Stomach (tissue), 19 donors: ENCODE measurements at places on chromosomes 4 and X. TPM values are rescaled to one million over a fixed set of nuclear protein-coding genes. Genes with fewer than 3 reads are reported as not detected.

ADGRG4 gene
- total RNA-seq, result not detected

ENOX2 gene
- 12.1 TPM for total RNA-seq

SPRY1 gene
- 50.3 TPM for total RNA-seq

MPP1 gene
- 8.0 TPM for total RNA-seq

DNA sequence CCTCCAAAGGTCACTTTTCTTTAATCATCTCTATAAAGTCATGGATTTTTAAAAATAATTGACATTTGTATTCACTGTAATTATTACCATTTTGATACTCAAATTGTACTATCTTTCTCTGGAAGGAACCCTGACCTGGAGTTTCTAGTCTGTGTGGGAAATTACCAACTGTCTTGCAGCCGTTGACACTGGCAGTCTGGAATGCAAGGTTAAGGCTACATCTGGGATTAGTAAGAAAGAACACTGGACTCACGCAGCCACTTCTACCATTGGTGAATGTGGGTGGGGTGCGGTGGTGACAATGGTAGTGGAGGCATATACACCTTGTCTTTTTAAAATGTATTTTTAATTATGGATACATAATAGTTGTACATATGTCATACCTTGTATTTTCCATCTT, 40.9 kb downstream of the EGF start:
- H3K27me3 ChIP-seq, result no peaks in the 10 kb centered on the region
- DNase-seq, result no peak
- H3K4me1 ChIP-seq, result no peaks in the 10 kb centered on the region
- no peaks in the 10 kb centered on the region for H3K36me3 ChIP-seq
- H3K4me3 ChIP-seq, result no peak overlapping the region

- DNase-seq, result no peak
- H3K27me3 ChIP-seq, result peaks cover 20% of the 10 kb centered on the region
- no peaks in the 10 kb centered on the region for H3K4me1 ChIP-seq
- no peak overlapping the region for H3K4me3 ChIP-seq
These were observed 24.3 kb downstream of the CPLX1 start for GRCh38 chr4:801436-802124.

GRCh38 chr4:32133141-32133540, 1413.0 kb downstream of the PCDH7 start:
- no peak overlapping the region for H3K27ac ChIP-seq
- H3K27me3 ChIP-seq, result no peaks in the 10 kb centered on the region
- no peak for DNase-seq
- H3K4me3 ChIP-seq, result no peak overlapping the region
- no peaks in the 10 kb centered on the region for H3K4me1 ChIP-seq

DNA sequence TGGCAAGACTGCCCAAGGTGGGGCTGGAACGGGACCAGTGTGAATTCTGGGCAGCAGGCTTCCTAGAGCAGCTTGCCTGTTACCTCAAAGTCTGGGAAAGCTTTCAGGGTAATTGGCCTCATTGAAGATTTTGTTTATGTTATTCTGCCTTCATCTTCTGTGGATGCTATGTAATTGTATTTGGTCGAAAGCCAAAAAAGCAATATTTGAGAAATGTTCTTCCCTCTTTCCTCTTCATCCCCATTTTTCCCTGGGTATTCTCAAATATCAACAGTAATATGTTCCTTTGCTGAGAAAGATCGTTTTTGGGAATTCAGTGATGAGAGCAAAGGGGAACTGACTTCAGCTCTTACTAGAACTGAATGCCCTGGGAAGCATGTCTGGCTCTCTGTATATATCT, 12.9 kb downstream of the TMEM131L start:
- no peaks in the 10 kb centered on the region for H3K27me3 ChIP-seq
- H3K36me3 ChIP-seq, result peaks cover 21% of the 10 kb centered on the region
- peak overlapping the region; percentile 20 for H3K27ac ChIP-seq
- no peaks in the 10 kb centered on the region for H3K4me1 ChIP-seq

DNA sequence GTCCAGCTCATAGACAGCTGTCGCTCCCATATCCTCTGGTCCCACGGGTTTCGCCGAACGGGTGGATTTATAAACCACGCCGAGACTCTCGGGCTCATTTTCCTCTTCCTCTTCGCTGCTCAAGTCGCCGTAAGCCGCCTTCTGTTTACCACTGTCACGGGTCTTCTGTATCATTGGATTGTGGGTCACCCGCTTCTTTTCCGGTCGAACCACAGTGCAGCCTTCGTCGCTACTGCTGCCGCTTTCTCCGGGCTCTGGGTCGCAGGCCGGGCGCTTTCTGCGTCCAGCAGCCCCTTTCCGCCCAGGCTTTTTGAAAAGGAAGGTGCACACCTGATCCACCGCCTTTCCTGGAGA, 311 bp downstream of the RNF113A start:
- peak overlapping the region; percentile 55 for H3K4me3 ChIP-seq
- DNase-seq, result no peak
- H3K4me1 ChIP-seq, result peaks cover 6% of the 10 kb centered on the region
- H3K27me3 ChIP-seq, result no peaks in the 10 kb centered on the region

- peak within 1 kb of the TSS; percentile 93 for H3K27ac ChIP-seq
- H3K36me3 ChIP-seq, result no peaks in the 10 kb centered on the region
- no peaks in the 10 kb centered on the region for H3K27me3 ChIP-seq
- peaks cover 54% of the 10 kb centered on the region for H3K4me1 ChIP-seq
- DNase-seq, result peak; percentile 79
- H3K4me3 ChIP-seq, result peak within 1 kb of the TSS; percentile 82
These were observed at the start of gene SEL1L3 for GRCh38 chr4:25862411-25863346. Gene SEL1L3 (minus strand): TSS chr4:25862988. CDS start chr4:25862836, 152 bp downstream.

- no peak for DNase-seq
- no peaks in the 10 kb centered on the region for H3K4me1 ChIP-seq
- no peaks in the 10 kb centered on the region for H3K36me3 ChIP-seq
- no peak overlapping the region for H3K4me3 ChIP-seq
These were observed 43.4 kb downstream of the SHROOM2 start for GRCh38 chrX:9829308-9830267.

DNA sequence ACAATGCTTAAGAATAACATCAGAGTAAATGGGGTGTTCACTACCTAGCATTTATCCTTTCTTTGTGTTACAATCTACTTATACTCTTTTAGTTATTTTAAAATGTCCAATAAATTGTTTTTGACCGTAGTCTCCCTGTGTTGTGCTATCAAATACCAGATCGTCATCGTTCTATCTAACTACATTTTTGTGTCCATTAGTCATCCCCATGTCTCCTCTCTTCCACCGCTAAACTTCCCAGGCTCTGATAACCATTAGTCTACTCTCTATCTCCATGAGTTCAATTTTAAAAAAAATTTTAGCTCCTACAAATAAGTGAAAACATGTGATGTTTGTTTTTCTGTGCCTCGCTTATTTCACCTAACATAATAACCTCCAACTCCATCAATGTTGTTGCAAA, 381.9 kb downstream of the PRDM5 start:
- H3K36me3 ChIP-seq, result no peaks in the 10 kb centered on the region
- no peak overlapping the region for H3K27ac ChIP-seq
- H3K4me1 ChIP-seq, result no peaks in the 10 kb centered on the region

- no peak overlapping the region for H3K4me3 ChIP-seq
- no peaks in the 10 kb centered on the region for H3K27me3 ChIP-seq
- DNase-seq, result no peak
- H3K36me3 ChIP-seq, result no peaks in the 10 kb centered on the region
- H3K4me1 ChIP-seq, result peaks cover 4% of the 10 kb centered on the region
- H3K27ac ChIP-seq, result no peak overlapping the region
These were observed 40.3 kb upstream of the GLRA3 start for GRCh38 chr4:174869339-174869738.

- H3K27me3 ChIP-seq, result no peaks in the 10 kb centered on the region
- no peak overlapping the region for H3K4me3 ChIP-seq
- no peaks in the 10 kb centered on the region for H3K36me3 ChIP-seq
- peaks cover 7% of the 10 kb centered on the region for H3K4me1 ChIP-seq
These were observed 26.2 kb downstream of the PRPS1 start for GRCh38 chrX:107654566-107654871.

DNA sequence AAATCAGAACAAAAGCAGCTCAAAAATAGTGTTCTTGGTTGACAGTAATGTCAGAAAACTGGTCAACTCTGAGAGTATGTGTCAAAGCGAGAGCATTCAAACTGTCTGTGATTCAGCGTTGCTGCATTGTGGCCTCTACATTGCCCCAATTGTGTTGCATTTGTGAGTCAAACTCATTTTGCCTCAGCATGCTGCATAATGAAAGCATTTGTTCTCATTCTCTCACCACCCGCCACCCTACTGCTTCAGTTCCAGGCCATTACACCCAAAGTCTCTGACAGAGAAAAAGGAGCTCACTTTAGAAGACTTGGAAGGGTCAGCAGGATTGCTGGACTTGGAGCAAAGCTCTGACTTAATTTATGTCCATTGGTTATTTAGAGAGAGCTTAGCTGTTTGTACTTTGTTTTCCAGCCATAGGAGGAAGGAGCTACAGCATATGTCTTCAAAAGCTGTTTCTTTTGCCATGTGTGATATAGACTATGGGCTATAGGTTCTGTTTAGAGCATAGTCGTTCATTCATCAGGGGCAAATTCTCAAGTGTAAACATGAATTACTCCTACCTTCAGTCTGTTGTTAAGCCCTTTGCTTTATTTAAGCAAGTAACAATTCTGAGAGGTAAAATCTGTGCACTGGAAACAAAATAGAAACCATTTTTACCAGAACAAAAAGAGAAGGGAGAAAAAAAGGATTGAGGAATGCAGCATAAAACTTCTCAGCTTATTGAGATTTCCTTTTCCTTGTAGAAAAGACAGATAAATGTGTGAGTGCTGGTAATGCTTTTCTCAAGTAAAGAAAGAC, 153.4 kb upstream of the ANK2 start:
- H3K27ac ChIP-seq, result peak overlapping the region; percentile 39
- H3K27me3 ChIP-seq, result no peaks in the 10 kb centered on the region
- H3K36me3 ChIP-seq, result no peaks in the 10 kb centered on the region
- H3K4me3 ChIP-seq, result no peak overlapping the region

DNA sequence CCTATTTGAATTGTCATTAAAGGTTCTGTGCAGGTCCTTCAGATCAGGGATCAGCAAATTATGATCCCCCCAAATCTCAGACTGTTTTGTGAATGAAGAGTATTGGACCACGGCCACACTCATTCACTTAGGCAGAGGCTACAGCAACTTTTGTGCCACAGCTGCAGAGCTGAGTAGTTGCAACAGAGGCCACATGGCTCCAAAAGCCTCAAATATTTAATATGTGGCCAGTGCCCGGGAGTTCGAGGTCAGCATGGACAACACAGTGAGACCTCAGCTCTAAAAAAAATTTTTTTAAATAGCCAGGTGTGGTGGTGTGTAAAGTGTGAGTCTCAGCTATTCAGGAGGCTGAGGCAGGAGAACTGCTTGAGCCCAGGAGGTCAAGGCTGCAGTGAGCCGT, 100.7 kb downstream of the NSUN7 start:
- no peak overlapping the region for H3K4me3 ChIP-seq
- H3K36me3 ChIP-seq, result no peaks in the 10 kb centered on the region
- H3K4me1 ChIP-seq, result no peaks in the 10 kb centered on the region
- no peaks in the 10 kb centered on the region for H3K27me3 ChIP-seq

DNA sequence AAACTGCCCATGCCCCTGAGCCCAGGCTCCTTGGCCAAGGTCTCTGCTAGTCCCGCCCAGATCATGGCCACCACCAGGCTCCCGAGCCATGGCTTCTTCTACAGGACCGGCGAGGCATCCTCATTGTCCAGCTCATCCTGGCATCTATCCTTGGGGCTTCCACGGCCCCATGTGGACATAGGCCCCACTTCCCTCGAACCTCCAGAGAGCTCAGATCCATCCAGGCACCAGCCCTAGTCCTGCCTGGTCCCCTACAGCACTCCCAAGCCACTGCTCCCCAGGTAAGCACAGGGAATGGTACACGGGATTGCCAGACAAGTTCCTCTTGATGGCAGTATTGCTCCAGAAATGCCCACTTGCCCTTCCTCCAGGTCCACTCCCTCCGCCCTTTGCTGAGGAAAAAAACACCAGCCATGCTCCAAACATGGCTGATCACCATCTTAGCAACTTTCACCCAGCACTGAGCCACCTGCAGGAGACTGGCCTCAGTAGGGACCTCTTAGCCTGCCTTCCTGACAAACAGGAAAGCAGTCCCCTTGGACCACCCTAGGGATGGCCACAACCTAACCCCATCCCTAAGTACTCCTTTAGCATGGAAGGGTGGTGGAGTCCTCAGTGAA, 272.1 kb upstream of the AGTR2 start:
- no peak overlapping the region for H3K4me3 ChIP-seq
- peak; percentile 90 for DNase-seq
- no peak overlapping the region for H3K27ac ChIP-seq
- no peaks in the 10 kb centered on the region for H3K27me3 ChIP-seq

DNA sequence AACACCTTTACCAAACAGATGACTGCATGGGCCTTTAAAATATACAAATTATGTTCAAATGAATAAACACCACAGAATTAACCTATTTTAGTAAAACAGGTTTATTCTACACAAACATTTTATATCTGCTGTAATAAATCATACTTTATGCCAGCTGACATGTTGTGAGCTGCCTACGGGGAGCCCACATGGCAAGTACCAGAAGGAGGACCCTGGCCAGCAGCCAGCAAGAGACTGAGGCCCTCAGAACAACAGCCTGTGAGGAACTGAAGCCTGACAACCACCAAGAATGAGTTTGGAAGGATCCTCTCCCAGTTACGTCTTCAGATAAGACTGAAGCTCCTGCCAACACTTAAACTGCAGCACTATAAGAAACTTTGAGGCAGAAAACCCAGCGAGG, 377.0 kb downstream of the PDGFC start:
- DNase-seq, result peak; percentile 45
- peaks cover 11% of the 10 kb centered on the region for H3K4me1 ChIP-seq
- H3K27ac ChIP-seq, result no peak overlapping the region
- no peak overlapping the region for H3K4me3 ChIP-seq

- H3K36me3 ChIP-seq, result no peaks in the 10 kb centered on the region
- no peaks in the 10 kb centered on the region for H3K27me3 ChIP-seq
- H3K4me1 ChIP-seq, result no peaks in the 10 kb centered on the region
- no peak for DNase-seq
- H3K4me3 ChIP-seq, result no peak overlapping the region
These were observed 11.9 kb downstream of the BMX start for GRCh38 chrX:15512401-15512965.

- no peak for DNase-seq
- H3K27ac ChIP-seq, result no peak overlapping the region
- no peaks in the 10 kb centered on the region for H3K36me3 ChIP-seq
- no peaks in the 10 kb centered on the region for H3K4me1 ChIP-seq
These were observed 486.4 kb upstream of the RPS6KA3 start for GRCh38 chrX:20753076-20753475.

GRCh38 chrX:11470250-11470974, 177.2 kb downstream of the AMELX start:
- no peaks in the 10 kb centered on the region for H3K27me3 ChIP-seq
- no peaks in the 10 kb centered on the region for H3K36me3 ChIP-seq
- no peak for DNase-seq
- no peak overlapping the region for H3K27ac ChIP-seq

DNA sequence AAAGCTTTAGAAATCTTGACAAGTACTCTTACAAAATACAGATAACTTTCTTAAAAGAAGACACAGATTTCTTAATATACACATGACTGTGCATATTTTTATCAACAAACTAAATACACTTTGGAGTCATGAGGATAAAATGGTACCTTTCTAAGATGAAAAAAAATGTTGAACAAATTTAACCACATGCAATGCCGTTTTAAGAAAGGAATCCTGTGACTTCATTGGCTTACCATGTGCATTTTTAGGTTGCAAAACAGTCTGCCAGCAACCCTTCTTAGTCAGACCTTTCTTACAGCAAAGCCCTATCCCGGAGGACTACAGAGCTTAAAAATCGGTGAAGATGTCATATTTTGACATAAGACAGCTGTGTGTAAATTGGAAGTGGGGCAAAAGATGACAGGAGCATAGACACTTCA, 51.7 kb downstream of the GASK1B start:
- H3K4me1 ChIP-seq, result no peaks in the 10 kb centered on the region
- no peaks in the 10 kb centered on the region for H3K36me3 ChIP-seq
- H3K4me3 ChIP-seq, result no peak overlapping the region
- no peaks in the 10 kb centered on the region for H3K27me3 ChIP-seq
- peak overlapping the region; percentile 57 for H3K27ac ChIP-seq

GRCh38 chrX:24081661-24082154, 27.0 kb downstream of the EIF2S3 start:
- H3K4me3 ChIP-seq, result no peak overlapping the region
- no peaks in the 10 kb centered on the region for H3K27me3 ChIP-seq
- no peaks in the 10 kb centered on the region for H3K4me1 ChIP-seq
- H3K36me3 ChIP-seq, result peaks cover 14% of the 10 kb centered on the region
- H3K27ac ChIP-seq, result no peak overlapping the region
